ENCODE measurements at places on chromosomes 5 and 9. TPM values are rescaled to one million over a fixed set of nuclear protein-coding genes. Genes with fewer than 3 reads are reported as not detected.

- no peak for DNase-seq
Observed at GRCh38 chr9:82438581-82438980, 450.0 kb downstream of the SPATA31D1 start.

GRCh38 chr9:35795695-35796094 lies 4.3 kb downstream of the NPR2 start:
- no peak for DNase-seq

DNA sequence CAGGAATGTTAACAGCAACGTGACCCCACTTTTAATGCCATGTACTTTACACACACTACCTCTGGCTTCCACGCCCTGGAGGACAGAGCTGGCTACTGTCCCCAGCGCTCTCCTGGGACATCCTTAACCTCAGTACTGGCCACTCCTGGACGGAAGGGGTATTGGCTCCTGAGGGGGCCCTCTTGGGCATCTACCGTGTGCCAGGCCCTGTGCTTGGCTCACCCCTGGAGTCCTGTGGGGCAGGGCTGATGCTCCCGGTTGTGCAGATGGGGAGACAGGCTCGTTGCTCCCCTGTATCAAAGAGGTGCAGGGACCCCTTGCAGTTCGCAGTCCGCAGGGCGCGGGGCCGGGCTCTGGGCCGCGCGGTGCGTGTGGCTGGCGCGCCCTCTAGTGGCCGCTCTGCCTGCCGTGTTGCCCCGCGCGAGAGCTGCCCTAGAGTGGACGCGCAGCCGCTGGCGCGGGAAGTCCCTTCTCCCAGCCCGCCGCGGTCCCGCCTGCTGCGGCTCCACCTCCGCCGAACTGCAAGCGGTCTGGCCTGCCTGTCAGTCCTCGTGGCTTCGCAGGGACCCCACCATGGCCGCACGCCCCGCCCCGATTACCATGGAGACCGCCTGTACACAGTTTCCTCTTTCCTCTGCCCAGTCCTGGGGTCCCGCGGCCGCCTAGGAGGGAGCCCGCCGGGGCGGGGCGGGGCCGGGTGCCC lies at the start of gene WDR38:
Gene WDR38, plus strand, starts transcription at position 632 of the 703 bp plus-strand sequence. CDS start 72 bp downstream, outside the sequence.
- peak; percentile 82 for DNase-seq

DNA sequence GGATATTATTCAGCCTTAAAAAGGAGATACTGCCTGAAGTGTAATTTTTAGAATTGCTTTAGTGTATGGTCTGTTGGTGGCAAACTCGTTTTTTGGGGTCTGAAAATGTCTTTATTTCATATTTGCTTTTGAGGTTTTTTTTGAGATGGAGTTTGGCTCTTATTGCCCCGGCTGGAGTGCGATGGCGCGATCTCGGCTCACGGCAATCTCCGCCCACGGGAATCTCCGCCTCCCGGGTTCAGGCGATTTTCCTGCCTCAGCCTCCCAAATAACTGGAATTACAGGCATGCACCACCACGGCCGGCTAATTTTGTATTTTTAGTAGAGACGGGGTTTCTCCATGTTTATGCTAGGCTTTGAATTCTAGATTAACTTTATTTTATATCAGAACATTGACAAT lies 20.2 kb upstream of the PCDHB1 start:
- DNase-seq, result no peak

GRCh38 chr5:158534203-158534602 lies 565.5 kb downstream of the EBF1 start:
- DNase-seq, result no peak

- DNase-seq, result no peak
Observed at GRCh38 chr5:178496642-178497041, 93.6 kb downstream of the COL23A1 start.

DNA sequence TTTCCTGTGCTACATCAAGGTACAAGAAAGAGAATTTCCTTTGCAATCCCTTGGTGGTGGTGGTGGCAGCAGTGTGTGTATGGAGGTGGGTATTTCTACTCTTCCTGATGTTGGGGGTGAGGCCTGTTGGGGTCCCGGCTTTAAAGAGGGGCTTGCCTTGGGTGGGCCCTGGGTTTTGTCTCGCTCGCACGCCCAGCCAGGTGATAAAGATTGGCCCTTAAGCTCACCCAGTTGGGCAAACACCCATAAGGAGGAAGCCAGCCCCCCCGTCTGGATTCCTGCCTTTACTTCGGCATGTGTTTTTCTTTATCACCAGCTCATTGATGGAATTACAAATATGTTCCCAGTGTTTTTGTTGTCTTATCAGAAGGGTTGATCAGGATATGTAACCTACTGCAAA lies 16.0 kb upstream of the SARDH start:
- no peak for DNase-seq

GRCh38 chr5:116494784-116495450 lies 79.7 kb downstream of the SEMA6A start:
- DNase-seq, result no peak

DNA sequence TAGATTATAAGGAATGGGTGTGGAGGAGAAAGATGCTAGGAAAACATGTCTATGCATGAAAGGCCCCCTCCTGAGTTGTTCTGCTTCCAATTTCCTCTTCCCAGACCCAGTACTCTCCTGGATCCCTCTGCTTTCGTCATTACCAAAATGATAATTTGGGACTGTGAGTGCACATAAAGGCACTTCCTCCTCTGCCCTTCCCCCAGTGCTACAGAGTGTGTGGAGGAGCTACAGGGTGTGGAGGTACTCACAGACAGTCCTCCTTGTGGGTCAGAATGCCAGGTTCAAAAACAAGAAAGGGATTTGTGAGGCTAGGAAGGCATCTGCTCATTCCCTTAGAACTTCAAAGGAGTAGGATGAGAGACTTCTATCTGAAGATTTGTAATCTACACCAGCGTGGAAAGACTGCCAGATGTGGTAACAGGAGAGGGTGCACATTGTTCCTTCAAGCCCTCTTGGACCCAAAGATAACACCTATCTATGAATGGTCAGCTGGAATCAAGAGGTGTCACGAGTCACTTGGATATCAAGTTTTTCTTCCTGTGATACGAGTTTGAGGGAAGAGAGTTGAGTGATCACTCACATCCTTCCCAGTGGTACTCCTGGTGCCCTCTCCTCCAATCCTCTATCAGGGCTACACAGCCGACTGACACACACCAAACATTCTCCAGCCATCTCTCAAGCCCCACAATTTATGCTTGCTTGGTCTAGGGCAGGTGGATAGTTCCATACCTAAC lies 201.1 kb downstream of the EPB41L4A start:
- no peak for DNase-seq

GRCh38 chr9:32716425-32716824 lies 66.9 kb upstream of the TMEM215 start:
- DNase-seq, result no peak

DNA sequence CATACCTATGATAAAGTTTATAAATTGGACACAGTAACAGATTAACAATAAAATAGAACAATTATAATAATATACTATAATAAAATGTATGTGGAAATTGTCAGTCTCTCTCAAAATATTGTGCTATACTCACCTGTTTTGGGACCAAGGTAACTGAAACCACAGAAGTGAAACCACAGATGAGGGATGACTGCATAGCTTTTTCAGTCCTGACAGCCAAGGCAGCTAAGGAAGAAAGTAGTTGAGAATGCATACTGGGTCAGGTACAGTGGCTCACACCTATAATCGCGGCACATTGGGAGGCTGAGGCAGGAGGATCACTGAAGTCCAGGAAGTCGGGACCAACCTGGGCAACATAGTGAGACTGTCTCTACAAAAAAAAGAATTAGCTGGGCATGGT lies 8.9 kb downstream of the SRP19 start:
- DNase-seq, result no peak

SLC46A2 gene
- not detected for total RNA-seq

CSF1R gene
- total RNA-seq, result 0.72 TPM

PCDHA13 gene
- not detected for total RNA-seq

Measured in PC-9 (cell line).